ENCODE measurements at places on chromosomes 16 and 17.

DNA sequence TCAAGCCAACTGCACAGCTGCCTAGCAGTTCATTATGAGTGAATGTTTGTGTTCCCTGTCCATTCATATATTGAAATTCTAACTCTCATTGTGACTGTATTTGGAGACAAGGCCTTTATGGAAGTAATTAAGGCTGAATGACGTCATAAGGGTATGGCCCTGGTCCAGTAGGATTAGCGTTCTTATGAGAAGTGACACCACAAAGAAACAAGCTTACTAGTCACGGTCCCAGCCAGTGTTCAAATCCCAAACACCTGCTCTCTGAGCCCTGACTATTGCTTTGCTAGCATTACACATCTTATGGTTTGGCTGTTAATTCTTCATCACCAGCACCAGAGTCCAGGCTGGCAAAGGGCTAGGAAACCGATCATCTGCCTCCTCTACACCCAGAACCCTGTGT lies 2.2 kb downstream of the ZNF668 start:
- DNase-seq, result no peak

GRCh38 chr17:16495980-16496819 lies 4.2 kb upstream of the LRRC75A start:
- no peak for DNase-seq

DNA sequence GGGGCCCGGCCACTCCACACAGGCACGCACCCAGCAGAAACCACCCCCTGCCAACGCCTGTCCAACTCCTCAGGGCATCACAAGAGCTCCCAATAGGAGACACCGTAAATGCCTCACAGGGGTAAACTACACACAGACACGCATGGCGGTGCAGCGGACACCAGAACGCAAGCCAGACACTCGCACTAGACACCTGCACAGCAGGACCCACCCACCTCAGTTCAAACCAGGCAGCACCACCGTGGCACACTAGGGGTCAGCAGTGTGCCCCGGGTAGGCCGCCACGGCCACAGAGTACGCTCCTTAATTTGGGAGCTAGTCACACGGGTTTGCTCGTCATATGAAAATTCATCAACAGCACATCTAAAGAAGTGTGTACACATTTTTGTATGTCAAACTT lies 3.4 kb downstream of the SLC38A10 start:
- no peak for DNase-seq

GRCh38 chr17:4247361-4247970 lies 16.3 kb downstream of the ANKFY1 start:
- DNase-seq, result peak; percentile 89

GRCh38 chr17:79144133-79144532 lies 69.5 kb downstream of the ENGASE start:
- DNase-seq, result no peak

GRCh38 chr16:2482708-2483534 lies 8.0 kb downstream of the TBC1D24 start:
- peak; percentile 55 for DNase-seq

DNA sequence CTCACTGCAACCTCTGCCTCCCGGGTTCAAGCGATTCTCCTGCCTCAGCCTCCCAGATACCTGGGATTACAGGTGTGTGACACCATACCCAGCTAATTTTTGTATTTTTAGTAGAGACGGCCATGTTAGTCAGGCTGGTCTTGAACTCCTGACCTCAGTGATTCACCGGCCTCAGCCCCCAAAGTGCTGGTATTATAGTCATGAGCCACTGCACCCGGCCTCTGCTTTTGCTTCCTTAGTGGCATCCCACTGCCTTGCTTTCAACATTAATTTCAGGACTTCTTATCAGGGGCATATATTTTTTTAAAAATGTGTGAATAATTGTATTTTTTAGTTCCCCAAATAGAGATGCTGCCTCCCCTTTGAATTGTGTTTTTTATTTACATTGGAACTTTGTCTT lies 98.8 kb downstream of the SYCE1L start:
- DNase-seq, result no peak

DNA sequence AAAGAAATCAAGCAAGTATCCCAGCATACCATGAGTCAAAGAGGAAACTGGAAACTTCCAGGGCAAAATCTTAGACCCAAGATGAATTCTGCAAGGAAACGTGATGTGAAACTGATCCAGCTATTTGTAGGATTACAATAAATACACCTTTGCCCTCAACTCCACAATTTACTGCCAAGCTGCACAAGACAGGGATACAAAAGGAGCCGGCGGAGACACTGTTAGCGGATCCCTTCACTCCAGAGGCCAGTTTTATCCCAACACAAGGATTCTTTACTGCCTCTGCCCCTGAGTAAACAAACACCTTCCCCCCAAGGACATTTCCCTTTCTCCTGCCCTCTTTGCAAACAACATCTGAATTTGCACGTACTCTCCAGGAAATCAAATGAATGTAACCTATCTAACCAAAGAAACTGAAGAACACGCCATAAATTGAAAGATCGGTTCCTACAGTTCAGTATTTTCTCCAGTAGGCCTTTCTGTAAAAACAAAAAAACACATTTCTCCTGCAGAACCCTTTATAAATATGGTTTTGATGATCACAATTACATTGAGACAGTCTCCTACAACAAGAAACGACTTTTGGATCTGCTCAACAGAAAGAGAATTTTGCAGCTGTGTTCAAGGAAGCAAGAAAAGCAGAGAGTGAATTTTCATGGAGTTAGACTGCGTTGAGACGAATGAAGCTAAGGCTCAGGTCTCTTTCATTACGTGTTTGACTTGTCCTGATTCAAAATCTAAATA lies 1.4 kb upstream of the CBX2 start:
- DNase-seq, result no peak

DNA sequence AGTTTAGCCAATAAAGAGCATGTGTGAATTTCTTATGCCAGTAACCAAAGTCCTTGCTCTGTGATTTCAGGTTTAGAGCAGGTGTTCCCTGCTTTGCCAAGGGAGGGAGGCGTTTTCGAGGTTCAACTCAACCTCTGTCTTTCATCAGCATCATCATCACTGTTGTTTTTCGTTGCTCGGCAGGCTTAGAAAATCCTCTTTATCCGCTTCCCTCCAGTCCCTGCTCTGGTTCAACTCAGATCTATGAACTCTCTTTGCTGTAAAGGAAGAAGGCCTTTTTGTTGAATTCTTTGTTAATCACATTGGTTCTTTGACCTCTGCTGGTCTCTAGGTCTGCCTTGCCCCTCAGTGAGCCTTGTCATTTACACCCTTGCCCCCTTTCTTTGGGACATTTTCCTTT lies 243.9 kb upstream of the RBFOX1 start:
- DNase-seq, result no peak

DNA sequence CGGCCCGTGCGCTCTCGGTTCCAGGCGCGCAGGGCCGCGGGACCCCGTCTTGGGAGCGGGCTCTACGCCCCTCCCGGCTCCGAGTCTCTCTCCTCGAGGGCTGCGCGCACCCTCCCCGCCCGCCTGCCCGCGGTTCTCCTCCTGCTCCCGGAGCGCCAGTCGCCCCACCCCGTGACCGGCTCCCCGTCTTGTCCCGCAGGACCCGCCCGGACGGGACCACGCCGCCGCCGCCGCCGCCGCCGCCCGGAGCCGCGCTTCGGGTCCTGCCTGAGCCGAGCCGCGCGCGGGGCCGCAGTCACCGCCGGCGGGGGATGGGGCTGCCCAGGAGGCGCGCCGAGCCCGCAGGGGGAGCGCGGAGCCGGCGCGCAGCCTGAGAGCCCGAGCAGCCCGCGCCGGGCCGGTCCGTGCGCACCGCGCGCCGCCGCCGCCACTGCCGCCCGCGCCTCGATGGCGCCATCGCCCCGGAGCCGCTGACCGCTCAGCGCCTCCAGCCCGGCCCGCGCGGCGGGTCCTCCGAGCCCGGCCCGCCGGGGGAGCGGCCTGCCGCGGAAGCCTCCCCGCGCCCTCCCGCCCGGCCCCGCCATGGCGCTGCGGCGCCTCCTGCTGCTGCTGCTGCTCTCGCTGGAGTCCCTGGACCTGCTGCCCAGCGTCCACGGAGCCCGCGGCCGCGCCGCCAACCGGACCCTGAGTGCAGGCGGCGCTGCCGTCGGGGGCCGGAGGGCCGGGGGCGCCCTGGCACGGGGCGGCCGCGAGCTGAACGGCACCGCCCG lies at the start of gene SHISA6:
TSS of gene SHISA6 (plus strand) at position 373 of the 770 bp plus-strand sequence.
- DNase-seq, result no peak

DNA sequence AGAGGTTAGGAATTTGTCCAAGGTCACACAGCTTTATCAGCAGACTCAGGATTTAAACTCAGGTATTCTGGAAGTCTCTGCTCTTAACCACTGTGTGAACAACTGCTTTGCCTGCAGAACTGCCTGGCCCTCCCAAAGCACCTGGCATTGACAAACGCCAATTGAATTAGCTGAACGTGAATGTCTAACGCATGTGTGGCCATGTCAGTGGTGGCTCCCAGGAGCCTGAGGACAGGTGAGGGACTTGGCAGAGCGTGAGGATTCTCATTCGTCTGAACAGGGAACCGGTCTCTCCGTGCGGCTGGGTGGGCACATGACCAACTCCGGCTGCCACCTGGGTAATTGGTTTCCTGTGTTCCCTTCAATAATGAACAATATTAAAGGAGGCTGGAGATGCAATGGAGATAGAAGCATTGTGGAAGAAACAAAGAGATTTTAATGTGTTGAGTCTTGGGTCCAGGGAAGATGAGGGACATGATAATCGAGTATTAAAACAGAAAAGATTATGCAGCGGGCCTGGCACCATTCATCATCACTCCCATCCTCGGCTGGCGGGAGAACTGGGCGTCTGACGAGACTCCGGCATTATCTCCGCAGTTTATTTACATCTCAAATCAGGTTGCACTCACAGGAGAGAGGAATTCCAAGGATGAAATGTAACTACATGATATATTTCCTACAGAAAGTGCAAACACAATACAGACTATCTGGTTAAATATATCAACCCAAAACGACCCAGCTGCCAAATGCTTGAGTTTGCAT lies 113.5 kb downstream of the NPIPB5 start:
- DNase-seq, result no peak

GRCh38 chr16:88634994-88635670 lies 3.2 kb upstream of the IL17C start:
- DNase-seq, result no peak

DNA sequence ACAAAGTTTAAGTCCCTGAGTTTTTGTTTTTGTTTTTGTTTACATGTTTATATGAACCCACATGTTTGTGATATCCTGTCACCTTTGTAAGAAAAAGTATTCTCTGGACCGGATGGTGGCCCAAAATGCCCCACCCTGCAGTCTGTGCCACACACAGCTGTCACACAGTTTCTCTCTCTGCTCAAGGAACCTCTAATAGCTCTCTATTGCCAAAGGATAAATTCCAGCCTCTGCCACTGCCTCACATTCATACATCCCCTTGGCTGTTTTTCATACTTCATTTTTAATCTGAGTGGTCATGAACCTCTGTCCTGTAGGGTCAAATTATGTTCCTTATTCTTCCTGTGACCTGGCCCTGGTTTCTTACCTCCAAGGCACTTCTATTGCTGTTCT lies 520.3 kb upstream of the CDH5 start:
- DNase-seq, result no peak

- no peak for DNase-seq
Measured at GRCh38 chr16:81696961-81697615, 82.0 kb upstream of the PLCG2 start.

GRCh38 chr16:35752773-35753558 lies 2293.6 kb downstream of the TP53TG3F start:
- DNase-seq, result no peak

- DNase-seq, result no peak
Measured at GRCh38 chr16:85680352-85680944, 8.3 kb downstream of the GINS2 start.

GRCh38 chr16:30621765-30622164 lies 11.6 kb upstream of the ZNF689 start:
- no peak for DNase-seq

DNA sequence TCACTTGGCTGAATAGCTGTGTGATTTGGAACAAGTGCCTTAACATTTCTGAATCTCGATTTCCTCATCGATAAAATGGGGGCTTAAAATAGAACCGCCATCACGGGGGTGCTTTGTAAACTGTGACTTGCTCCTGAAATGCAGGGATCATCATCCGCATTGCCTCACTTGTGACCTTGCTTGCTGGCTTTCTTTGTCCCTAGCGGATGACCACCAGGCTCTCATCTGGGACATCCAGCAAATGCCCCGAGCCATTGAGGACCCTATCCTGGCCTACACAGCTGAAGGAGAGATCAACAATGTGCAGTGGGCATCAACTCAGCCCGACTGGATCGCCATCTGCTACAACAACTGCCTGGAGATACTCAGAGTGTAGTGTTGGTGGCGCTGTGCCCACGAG lies 11.9 kb upstream of the TACO1 start:
- DNase-seq, result no peak

DNA sequence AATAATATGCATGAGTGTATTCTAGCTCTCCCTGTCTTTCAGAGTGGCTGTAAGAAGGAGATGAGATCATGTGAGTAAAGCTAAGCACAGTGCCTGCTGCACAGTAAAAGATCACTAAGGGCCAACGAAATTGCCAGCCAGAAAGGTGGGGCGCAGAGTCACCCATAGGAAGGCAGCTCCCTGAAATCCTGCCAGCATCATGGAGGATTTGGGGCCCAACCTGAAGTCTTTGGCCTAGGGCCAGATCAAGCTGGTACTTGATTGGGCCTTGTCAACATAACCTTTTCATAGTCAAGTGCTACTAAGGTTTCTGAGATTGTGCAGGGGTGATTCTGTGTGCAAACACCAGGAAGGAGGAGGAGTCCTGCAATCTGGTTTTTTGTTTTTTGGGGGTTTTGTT lies 16.5 kb downstream of the SCNN1B start:
- no peak for DNase-seq

DNA sequence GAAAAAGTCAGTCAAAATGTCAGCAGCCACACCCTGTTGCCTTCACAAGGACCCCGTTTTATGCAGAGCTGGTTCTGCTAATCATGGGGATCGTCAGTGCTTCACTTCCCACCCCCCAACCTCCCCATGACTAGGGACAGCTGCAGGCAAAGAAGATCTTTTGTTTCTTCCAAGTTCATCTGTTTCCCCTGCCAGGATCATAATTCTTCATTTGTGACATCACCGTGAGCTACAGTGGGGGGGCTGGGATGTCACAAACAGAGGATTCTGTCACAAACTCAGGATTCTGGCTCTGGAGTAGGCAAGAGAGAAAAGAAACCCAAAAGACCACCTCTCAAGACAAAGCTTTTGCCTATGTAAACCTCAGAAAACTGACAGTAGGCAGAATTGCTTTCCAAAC lies 24.7 kb downstream of the DNAJC7 start:
- no peak for DNase-seq

- DNase-seq, result no peak
Measured at GRCh38 chr17:31391496-31391949, at the start of gene RAB11FIP4. TSS of gene RAB11FIP4 (plus strand) at chr17:31391675. CDS start at chr17:31391853, 178 bp downstream.
